Umbilical cord (tissue), 2 donors: ENCODE measurements at places on chromosomes 12 and 14.

- DNase-seq = no peak
These were observed 29.0 kb upstream of the C12orf50 start for GRCh38 chr12:88057994-88058718.

DNA sequence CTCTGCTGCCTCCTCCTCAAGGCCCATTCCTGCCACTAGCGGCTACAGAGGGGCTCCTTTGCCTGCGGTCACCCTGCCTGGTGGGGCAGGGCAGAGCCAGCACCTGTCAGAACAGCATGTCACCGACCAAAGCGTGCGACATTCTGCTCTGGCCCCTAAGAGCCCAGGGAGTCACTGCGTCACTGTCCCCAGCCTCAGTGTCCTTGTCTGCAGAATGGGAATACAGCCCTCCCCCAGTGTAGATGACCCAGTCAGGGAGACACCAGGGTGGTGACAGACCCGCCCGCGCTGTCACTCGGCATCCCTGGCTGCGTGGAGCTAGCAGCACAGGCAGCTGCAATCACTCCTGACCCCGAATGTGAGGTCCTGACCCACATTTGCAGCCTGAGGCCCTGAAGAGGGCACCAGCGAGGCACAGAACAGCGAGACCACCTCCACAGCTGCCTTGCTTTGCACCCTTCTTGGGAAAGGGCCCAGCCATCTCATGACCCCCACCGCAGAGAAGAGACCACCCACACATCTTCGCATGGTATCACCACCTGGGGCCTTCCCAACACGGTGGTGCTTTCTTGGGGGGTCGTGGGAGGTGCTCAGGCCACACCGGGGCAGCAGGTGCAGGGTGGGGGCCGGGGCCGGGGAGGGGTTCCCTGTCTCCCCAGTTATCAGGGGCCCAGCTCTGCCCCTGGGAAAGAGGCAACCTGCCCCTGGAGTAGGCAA is 2.5 kb downstream of the AHNAK2 start:
- DNase-seq = no peak

DNA sequence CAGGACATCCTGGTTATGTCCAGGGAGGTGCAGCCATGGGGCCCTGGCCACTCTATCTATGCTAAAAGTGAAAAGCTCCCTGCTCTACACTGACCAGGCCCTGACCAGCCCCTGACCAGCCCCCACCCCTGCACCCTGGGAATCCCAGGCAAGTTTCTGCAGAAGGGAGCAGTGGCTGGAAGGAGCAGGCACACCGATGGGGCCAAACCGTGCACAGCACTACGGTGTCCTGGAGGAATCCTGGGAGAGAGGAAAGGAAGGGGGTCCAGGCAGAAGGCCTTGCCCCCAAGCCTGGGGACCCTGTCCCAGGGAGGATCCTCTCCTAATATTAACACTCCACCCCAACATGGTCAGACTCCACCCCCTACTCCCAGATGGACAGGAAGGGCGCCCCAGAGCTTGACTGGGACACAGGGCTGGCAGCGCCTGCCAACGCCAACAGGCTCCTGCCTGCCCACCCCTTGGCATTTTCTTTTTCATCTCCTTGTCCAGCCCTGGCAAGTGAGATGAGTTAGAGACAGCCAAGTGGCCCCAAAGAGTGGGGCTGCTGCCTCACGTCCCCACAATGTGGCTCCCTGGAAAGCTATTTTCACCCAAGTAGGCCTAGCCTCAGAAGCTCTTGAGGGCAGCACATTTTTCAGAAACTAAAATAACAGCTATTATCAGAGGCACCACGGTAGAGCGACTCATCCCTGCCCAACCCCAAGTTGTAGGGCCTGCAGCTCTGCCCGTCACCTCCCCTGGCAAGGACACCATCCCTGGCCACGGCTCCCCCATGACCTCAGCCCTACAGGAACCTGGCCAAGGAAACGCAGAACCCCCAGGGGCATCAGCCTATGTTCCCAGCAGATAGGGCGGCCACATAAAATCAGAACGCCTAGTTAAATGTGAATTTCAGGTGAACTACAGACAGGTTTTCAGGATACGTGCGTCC is 82.6 kb downstream of the SCARB1 start:
- DNase-seq = no peak

DNA sequence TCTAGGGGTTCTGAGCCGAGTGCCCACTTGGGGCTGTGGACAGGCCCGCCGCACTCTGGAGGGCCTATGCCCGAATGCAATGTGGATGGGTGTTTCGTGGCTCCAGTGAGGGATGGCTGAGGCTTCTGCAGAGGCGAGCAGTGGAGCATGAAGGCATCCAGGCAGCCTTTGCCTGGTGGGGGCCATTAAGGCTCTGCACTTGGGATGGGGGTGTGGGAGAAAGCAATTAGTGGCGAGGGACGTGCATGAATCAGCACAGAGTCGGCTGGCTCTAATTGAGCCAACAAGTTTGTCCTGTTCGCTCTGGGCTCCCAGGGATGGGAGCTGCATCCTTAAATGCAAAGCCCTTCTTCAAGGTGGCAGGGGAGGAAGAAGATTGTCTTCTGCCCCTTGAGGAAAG is 346.9 kb upstream of the FKBP4 start:
- no peak for DNase-seq

GRCh38 chr12:47732504-47732903 is 7.2 kb upstream of the ENDOU start:
- no peak for DNase-seq

DNA sequence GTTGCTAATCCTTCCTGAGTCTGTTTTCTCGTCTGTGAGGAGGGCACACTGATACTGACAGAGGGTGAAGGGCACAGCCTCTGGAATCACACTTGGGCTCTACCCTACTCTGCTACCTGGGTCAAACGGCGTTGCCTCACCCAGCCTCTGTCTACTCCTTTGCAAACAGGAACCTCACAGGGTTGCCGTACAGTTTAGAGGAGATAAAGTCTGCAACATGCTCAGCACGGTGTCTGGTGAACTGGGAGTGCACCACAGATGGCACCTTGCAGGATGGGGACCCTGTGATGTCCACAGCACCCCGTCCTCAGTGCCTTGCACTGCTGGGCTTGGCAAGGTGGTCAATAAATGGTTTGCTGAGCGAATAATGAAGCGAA is 38.3 kb downstream of the TESC start:
- no peak for DNase-seq
